ENCODE measurements at places on chromosomes 12 and 14.

- no peak for DNase-seq
Observed at GRCh38 chr14:74865156-74865555, 10.8 kb downstream of the PROX2 start.

DNA sequence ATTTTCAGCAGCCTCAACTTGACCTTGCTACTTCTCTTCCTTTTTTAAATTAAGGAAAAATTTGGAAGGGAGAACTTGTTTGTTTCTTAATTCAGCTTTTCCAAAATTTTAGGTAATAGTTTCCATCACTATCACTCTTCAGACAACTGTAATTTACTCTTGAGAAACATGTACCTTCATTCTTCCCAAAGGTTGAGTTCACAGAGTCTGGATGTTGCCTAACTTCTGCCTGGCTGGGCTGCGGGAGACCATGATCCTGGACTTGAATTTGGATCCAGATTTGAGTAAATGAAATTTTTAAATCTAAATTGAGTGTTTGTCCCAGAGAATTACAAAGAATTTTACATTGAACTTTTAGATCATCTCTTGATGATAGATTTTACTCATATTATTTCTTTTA is 193.1 kb downstream of the CCDC91 start:
- DNase-seq: no peak

DNA sequence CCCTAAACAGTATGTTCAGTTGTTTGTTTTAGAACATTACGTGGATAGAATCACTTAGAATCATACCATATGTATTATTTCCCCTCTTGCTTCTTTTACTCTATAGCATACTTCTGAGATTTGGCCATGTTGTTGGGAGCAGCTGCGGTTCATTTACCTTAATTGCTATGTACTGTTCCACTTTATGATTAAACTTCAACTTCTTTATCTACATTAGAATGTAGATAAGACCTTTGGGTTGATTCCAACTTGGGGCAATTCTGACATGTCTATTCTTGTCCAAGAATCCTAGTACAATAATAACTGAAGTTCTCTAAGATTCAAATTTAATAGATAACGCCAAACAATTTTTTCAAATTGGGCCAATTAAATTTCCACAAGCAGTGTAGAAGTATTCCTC is 80.7 kb downstream of the GRIN2B start:
- no peak for DNase-seq

DNA sequence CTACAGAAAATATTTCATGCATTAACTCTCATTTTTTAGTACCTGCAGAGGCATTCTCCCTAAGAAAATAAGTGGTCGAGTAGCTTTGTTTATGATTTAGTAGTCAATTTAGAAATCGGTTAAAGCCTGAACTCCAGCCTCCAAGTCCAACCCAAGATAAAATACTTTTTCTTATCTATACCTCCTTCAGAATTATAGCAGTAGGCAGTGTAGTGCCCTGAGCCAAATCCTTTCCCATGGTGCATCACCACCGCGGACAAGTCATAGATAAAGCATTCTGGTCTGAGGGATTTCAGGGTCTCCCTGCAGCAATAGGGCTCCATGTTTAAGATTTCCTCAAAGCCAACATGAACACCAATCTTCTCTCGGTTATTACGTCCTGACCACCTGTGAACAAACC is 30.5 kb downstream of the USP44 start:
- DNase-seq: no peak

DNA sequence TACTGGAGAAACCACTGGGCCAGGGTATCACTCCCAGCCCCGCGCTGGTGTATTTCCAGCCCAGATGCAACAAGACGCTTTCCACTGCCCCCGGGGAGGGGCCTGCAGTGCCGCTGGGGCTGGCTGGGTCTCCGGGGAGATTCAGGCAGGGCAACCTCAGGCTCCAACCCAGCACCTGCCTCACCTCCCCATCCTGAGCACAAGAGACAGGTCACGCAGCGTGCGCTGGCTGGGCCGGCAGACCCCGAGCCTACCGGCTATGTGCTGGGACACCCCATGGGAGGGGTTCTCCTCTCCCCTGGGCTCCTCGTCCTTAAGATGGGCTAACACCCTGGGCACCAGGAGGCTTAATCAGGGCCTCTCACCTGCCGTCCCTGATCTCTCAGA is 80.9 kb downstream of the RFLNA start:
- no peak for DNase-seq

DNA sequence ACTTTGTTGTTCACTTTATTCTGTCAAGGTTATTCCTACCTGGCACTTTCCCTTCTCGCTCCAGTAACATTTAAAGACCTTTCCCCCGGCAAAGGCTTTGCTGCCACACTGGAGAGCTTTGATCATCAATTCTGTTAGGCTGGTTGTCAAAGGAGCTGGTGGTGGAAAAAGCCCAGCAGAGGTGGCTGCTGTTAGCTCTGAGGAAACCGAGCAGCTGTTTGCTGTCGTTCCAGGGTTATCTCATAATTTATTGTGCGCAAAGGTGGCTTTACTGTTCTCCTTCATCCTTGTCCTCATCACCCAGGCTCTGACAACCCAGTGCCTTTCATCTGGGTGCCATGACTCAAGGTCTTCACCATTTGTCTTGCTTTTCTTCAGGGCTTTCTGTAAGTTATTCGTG is 38.2 kb upstream of the CRADD start:
- no peak for DNase-seq

GRCh38 chr12:41663598-41664265 is 475.6 kb downstream of the PDZRN4 start:
- DNase-seq: no peak

- DNase-seq: no peak
Observed at GRCh38 chr12:54304187-54304810, 3.5 kb upstream of the NFE2 start.

GRCh38 chr14:61570549-61571290 is 124.6 kb upstream of the HIF1A start:
- DNase-seq: no peak

DNA sequence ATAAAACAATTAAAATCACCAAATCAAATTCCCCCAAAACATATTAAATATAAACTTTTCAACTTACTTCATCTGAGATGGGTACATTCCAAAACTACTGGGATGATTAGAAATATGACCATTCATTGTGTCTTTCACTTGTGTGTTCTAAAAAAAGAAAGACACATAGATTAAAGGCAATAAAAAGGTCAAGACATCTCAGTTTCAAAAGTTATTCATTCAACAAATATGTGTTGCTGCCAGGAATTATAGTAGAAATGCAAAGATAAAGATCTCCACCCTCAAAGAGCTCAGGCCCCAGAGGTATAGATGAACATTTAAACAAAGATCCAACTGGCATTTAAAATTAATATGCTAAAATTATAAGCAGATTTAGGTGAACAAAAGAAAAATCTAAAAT is 106.4 kb downstream of the EPS8 start:
- DNase-seq: no peak

DNA sequence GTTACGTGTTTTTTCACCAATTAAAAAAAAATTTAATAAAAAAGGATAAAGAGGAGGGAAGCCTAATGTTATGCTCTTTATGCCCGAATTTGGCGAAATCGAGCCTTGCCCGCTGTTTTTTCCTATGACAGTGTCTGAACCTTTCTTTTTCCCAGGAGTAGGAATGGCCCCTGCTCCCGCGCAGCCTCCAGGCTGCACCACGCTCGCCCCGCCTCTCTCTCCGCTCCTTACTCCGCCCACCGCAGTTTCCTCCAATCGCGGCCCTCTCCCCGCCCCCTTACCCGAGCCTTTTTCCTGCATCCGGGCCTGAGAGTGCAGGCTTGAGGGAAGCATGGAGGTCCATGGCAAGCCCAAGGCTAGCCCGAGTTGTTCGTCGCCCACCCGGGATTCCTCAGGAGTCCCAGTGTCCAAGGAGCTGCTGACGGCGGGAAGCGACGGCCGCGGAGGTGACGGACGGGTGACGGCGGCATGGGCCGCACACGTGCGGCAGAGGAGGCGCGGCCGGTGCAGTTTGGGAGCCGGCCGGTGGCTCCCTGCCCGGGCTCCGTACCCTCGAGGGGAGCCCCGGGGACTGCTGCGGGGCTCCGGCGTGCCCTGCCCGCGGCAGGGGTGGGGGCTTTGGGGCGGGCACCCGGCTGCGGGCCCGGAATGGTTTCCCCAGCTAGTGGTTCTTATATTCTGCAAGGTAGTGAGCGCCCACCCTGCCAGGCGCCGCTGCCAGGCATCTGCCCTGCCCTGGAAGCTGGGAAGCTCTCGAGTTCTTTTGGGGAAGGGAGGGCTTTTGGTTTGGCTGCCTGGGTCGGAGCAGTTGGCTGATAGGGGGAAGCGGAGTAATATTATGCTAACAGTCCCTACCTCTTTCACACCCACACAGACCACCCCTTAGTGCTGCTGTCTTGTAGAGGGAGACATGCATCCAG is at the start of gene NOPCHAP1:
Gene NOPCHAP1 (plus strand): TSS at position 295 of the 920 bp plus-strand sequence. CDS start 37 bp downstream, at position 332.
- DNase-seq: peak; percentile 81

DNA sequence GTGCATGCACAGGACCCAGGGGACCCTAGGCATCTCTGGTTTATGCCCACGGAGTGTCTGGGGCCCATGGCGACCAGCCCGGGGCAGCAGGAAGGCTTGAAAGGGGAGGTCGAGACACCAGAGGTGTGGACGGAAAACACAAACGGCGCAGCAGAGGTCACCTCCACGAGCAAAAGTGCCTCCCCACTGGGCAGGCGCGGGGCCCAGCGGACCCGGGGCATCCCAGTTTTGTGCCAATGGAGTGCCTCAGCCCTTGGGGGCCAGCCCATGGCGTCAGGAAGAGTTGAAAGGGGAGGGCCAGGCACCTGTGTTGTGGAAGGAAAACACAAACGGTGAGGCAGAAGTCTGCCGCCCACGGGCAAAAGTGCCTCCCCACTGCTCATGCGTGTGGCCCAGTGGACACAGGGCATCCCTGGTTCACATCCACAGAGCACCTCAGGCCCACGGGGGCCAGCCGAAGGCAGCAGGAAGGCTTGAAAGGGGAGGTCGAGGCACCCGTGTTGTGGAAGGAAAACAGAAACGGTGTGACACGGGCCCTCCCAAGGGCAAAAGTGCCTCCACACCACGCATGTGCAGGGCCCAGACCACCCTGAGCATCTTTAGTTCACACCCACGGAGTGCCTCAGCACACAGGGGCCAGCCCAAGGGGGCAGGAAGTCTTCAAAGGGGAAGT is 378.8 kb downstream of the ALG10 start:
- no peak for DNase-seq

DNA sequence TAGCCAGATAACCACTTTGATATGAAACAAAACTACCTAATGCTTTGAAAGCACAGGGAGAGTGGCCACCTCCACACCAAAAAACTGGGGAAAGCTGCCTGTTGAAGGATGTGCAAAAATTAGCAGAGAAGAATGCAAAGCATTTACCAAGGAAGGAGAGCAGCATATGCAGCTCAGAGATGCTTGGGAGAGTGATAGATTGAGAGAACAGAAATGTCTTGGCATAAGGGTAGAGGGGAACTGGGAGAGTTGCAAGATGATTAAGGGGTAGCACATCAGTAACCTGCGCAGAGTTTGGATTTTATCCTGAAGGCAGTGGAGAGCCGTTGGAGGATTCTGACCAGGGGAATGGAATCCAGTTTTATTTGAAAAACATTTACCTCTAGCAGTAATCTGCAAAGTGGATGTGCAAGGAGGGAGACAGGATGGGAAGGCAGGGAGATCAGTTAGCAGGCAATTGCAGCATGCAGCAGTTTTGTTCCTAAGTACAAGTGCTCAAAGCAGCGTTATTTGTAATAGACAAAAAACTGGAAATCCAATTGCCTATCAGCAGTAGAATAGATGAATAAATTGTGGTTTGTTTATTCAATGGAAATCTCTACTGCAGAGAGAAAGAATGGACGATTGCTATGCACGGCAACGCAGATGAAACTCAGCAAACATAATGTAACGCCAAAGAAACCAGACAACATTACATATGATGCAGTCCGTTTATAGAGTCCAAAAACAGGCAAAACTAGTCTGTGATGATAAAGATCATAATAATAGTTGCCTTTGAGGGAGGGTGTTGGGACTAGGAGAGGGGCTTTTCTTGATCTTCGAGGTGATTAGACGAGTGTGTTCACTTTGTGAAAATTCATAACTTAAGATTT is 81.5 kb downstream of the BHLHE41 start:
- DNase-seq: no peak
